Head of caudate nucleus (tissue), 42 donors: ENCODE measurements at places on chromosomes 2 and 18.
A peak's percentile ranks its signal among the peaks of the same experiment; 100 is the strongest.

GRCh38 chr2:103789381-103790095 is 1027.7 kb downstream of the TMEM182 start:
- DNase-seq: peak; percentile 61

DNA sequence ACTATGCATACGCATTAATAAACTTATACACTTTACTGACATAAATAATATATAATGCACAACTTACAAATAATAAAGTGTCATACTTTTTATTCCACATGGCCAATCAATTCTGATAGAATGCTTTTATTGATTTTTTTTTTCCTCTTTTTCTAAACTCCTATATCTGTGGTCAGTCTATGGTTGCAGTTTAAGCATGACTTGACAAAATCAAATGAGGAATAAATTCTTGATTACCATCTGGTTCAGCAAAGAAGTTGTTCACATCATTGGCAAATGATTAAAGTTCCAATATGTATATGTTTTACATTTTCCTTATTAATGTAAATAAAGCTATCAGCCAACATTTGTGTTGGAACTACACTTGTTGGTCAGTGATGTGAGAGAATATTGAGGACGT is 83.5 kb downstream of the EML6 start:
- DNase-seq: no peak

GRCh38 chr18:9694952-9695495 is 13.1 kb upstream of the RAB31 start:
- no peak for DNase-seq

DNA sequence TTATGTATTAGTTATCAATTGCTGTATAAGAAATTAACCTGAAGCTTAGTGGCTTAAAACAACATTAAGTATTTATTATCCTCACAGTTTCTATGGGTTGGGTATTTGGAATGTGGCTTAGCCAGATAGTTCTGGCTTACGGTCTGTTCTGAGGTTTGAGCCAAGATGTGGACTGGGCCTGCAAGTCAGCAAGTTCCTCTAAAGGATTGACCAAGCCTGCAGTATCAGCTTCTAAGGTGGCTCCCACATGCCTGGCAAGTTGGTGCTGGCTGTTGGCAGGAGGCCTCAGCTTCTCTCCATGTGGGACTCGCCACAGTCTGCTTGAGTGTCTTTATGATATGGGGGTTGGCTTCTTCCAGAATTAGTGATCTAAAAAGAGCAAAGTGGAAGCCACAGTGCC is 45.0 kb upstream of the TCF4 start:
- no peak for DNase-seq

- DNase-seq: no peak
Observed at GRCh38 chr2:224412141-224413015, 10.5 kb upstream of the FAM124B start.

DNA sequence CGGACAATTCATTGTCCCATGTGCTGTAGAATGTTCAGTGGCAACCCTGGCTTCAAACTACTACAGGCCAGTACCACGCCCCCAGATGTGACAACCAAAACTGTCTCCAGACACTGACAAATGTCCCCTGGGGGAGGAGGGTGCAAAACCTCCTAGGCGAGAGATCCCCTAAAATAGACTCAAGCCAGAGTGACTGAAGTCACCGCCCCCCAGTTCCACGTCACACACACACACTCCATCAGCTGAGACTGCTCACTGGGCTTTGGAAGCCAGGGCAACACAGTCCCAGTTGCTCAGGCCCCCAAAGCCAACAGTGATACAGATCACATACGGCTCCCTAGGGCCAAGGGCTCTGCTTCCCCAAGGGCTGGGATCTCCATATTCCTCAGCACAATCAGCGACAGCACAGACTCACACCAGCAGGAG is 19.1 kb downstream of the HDAC4 start:
- DNase-seq: peak; percentile 42

GRCh38 chr2:236818281-236819045 is 248.8 kb downstream of the ACKR3 start:
- no peak for DNase-seq

DNA sequence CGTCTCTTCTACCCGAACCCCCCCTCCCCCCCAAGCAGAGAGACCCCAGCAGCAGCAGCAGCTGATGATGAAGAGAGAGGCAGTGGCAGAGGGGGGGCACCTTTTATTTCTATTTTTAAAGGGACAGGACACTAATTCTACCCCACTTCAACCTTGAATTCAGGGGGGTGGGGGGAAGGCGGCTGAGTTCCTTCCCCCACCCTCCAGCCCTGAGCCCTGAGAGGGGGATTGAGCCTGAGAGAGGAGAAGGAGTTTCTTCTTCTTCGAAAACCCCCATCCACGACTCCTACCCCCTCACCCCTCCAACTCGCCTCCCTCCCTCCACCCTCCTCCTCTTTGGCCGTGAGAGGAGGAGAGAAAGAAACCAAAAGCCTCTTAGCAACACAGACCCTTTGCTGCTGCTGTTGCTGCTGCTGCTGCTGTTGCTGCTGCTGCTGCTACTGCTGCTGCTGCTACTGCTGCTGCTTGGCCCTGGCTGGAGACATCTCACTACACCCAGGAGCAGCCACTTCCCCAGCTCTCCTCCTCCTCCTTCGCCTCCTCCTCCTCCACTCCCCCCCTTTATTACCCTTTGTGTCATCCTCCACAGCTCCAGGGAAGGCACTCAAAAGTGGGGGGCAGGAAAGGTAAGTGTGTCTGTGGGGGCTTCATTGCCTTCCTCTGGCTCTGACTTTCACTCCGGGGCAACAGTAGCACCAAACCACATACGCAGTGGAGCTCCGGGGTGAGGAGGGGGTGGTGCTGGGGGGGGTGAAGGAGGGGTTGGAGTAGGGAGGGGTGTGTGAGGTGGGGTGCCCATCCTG is at the start of gene MBD5:
Gene MBD5, plus strand, starts transcription at position 33 of the 803 bp plus-strand sequence.
- peak; percentile 50 for DNase-seq

GRCh38 chr2:221133941-221134340 is 438.2 kb downstream of the EPHA4 start:
- DNase-seq: no peak

GRCh38 chr2:103959174-103960128 is 894.5 kb upstream of the POU3F3 start:
- DNase-seq: peak; percentile 74

DNA sequence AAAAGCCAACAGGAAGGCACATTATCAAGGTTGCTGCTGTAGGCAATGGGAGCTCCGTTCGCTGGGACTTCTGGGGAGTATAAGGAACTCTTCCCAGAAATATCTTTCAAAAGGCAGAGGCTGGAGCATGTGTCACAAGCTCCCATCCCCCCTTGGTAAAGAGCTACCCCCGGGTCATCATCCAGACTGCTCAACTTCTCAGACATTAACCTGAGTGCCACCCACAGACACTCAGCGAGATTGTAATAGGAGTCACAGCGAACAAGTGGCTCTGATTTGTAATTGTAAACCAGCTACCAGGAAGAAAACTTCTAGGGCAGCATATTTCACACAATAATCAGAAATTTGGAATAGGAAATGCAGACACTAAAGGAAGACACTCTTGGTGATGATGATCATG is 290.2 kb upstream of the PARD3B start:
- no peak for DNase-seq

DNA sequence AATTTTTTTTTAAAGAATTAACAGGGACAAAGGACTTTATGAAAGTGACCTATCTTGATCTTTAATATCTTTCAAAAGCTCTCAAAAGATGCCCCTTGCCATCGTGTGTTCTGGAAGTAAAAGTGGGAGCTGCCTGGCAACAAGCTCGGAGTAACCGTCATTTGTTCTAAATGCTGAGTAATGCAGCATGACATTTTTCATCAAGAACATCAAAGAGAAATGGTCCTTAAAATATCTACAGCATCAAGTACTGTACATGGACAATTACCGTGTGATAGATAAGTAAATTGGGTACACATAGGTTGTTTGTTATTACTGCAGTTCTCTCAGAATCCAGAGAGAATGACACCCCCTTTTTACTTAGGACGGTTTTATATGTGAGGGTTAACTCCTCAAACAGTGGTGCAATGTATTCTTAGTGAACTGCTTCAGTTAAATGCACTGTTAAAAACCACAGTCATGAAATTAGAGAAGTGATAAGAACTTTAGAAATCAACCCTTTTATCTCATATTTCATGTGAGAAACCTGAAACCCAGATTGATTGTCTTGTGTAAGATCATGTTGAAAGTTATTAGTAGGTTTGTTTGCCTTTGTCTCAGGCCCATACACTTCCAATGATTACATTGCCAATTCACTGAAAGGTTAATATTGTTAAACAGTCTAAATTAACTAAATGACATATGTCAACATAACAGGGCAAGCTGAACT is 90.6 kb upstream of the HNMT start:
- no peak for DNase-seq

- no peak for DNase-seq
Observed at GRCh38 chr18:66046032-66046602, 295.3 kb downstream of the CDH7 start.

DNA sequence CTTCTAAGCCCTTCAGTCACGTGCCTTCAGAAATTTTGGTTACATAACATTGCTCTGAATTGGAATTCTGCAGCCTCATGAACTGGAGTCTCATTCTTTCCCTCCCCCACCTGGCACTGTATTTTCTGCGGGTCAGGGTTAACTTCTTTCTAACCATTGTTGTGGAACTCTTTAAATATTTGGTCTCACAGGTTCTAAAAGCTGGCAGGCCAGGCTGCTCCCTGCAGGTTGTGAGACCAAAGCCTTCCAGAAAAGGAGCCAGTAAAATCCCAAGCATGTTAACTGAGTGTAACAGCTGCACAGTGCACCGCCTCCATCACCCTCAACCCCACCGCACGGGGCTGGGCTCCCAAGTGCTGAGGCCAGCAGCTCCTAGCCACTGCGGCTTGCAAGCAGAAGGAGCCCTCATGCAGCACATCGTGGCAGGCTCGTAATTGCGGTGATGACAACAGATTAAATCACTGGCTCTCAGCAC is 174.1 kb upstream of the ALPP start:
- peak; percentile 44 for DNase-seq

DNA sequence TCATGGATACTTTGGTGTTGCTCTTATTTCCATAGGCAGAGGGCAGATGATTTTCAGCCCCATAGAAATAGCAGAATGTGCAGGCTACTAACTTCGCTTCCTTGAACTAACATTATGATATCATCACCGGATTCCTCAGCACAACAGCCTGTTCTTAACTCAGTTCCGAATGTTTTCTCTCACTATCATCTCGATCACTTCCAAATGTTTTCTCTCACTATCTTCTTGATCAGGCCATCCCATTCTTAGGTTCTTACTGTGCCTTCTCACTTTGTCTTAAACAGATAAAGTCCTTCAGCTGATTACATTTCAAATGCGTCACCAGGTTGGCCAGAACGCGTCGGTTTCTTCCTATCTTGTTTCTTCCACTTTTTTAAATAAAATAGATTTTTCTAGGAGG is 11.4 kb upstream of the MBD2 start:
- no peak for DNase-seq

DNA sequence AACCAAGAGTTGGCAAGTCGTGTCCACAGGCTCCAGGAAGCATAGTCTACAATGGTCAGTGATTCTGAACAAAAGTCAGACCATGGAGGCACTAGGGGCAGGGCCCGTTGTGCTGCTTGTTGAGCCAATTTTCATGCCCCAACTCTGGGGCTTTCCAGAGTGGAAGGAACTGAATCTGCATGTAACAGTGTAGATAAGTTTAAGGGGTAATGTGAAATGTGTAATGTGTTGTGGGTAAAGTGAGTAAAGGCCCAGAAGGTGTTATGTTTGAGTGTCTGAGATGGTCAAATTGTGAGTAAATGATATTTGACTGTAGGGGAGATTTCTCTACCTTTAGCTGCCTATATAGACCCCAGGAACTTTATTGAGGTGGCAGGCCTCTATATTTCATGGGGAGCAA is 1336.5 kb upstream of the SLC39A10 start:
- no peak for DNase-seq

DNA sequence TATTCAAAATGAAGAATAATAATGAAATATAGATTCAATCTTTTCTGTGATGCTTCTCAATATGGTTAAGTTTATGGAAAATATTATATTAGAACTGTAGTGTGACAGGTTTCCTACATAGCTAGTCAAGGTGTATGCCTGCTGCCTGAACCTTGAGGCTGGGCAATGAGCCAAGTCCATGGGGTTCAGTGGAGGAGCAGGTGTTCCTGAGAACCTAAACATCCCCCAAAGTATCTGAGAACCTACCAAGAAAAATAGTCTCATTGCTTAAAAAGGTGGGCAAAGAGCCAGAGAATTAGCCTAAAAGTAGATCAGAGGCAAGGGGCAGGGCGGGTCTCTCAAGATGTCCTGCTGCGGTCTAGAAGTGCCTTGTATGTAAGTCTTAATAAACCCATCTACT is 185.9 kb upstream of the SPHKAP start:
- no peak for DNase-seq

GRCh38 chr2:229910832-229911412 is 10.9 kb downstream of the TRIP12 start:
- DNase-seq: no peak

DNA sequence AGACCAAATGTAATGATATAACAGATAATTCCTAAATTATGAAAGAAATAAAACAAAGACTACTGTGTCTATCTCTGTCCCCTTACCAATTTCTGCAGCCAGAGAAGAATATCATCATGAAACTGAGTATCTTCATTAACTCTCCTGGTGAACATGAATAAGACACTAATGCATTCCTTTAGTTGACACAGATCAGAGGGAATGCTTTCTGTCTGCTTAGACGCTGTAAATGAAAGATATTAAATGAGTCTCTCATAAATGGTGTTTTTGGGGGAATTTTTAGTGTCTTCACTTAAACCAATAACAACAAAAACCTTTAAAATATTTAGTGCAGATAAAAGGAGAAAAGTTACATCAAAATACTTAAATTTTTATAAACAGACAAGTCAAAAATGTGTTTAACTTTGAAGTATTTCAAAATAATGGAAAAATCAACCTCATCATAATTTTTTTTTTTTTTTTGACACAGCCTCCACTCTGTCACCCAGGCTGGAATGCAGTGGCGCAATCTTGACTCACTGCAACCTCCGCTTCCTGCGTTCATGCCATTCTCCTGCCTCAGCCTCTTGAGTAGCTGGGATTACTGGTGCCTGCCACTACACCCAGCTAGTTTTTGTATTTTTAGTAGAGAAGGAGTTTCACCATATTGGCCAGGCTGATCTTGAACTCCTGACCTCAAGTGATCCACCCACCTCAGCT is 16.0 kb downstream of the EPG5 start:
- peak; percentile 45 for DNase-seq

DNA sequence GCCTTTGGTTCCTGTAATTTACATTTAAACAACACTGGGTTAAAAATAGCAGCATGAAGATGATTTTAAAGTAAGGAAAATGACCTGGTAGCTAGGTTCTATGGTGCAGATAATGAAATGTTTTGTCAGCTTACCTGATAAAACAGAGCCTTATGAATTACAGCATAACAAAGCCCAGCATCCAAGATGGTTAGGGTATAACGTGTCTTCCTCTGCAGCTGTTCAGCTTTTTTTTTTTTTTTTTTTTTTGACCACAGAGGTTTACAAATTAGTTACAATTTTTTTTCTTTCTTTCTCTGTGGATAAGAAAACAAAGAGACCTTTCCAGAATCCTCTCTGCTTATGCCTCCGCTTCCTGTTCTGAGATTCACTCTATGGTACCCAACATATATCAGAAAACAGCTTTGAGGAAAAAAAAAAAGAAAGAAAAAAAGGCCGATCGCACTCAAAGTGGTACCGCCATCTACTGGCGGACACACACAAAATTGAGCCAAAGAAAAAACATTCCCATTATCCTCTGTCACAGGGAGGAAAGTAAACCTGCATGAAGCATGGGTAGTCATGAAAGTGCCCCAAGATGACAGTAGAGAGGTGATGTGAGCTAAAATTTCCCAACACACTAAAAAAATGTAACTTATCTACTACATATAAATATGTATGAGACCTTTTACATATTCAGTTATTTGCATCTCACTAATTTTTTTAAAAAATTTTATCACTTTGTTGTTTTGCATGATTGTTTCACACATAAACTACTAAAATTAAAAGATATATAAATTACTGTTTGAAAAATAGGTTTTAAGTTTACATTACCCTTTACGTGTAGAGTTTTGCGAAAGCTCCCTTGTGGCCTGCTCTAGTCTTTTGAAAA is at the start of gene SCN3A:
Gene SCN3A, minus strand, starts transcription at position 362 of the 871 bp plus-strand sequence. CDS start 27,656 bp downstream, outside the sequence.
- no peak for DNase-seq
